ENCODE measurements at places on chromosomes 11 and 22.

DNA sequence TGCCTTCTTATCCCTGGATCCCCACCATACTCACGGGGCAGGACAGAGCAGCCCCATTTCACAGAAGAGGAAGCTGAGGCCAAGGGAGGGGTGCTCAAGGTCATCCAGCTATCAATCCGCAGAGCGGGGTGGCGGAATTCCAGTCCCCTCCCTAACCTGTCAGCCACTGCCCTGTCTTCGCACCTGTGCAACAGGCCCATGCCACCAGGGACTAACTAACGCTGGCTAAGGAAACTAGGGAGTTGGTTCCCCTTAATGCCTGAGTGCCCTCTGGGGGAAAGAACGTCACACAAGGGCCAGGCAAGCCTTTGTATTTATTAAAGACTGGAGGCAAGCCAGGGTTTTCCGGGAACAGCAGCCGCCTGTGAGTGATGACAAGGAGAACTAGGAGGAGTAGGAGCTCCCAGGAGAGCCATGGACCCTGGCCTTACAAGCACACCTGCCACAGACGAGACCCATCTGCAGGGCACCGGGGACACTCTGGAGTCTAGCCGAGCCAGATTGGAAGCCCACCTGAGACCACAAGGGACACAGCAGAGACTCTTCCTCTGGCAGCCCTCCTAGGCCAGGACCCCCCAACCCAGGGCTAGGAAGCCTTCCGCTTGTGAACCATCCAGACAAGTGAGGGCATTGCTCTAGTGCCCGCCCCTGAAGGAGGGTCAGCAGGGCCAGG is 64.4 kb downstream of the MYH9 start:
- H3K4me1 ChIP-seq: peaks cover 62% of the 10 kb centered on the region
- peaks cover 7% of the 10 kb centered on the region for H3K36me3 ChIP-seq
- peak; percentile 59 for DNase-seq
- peak overlapping the region; percentile 77 for H3K27ac ChIP-seq
- H3K27me3 ChIP-seq: no peaks in the 10 kb centered on the region
- H3K4me3 ChIP-seq: no peak overlapping the region

GRCh38 chr11:64770120-64770519 is 8.2 kb downstream of the SF1 start:
- H3K4me1 ChIP-seq: no peaks in the 10 kb centered on the region
- DNase-seq: no peak
- H3K27me3 ChIP-seq: no peaks in the 10 kb centered on the region
- H3K4me3 ChIP-seq: no peak overlapping the region
- H3K36me3 ChIP-seq: peaks cover 83% of the 10 kb centered on the region

DNA sequence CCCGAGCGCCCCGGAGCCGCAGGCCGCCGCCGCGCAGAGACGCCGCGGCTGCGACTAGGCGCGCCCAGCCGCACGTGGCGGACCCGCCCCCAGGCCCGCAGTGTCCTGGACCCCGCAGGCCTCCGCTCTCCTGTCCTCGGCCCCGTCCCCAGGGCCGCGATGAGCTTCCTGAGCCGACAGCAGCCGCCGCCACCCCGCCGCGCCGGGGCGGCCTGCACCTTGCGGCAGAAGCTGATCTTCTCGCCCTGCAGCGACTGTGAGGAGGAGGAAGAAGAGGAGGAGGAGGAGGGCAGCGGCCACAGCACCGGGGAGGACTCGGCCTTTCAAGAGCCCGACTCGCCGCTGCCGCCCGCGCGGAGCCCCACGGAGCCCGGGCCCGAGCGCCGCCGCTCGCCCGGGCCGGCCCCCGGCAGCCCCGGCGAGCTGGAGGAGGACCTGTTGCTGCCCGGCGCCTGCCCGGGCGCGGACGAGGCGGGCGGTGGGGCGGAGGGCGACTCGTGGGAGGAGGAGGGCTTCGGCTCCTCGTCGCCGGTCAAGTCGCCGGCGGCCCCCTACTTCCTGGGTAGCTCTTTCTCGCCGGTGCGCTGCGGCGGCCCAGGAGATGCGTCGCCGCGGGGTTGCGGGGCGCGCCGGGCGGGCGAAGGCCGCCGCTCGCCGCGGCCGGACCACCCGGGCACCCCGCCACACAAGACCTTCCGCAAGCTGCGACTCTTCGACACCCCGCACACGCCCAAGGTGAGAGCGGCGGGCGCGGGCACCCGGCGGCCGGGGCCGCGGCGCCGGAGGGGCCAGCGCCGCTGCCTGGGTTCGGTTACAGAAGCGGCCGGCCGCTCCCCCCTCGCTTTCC is 528 bp downstream of the WEE1 start:
- peak overlapping the region; percentile 92 for H3K27ac ChIP-seq
- H3K4me3 ChIP-seq: peak overlapping the region; percentile 62
- no peaks in the 10 kb centered on the region for H3K27me3 ChIP-seq
- no peak for DNase-seq
- peaks cover 22% of the 10 kb centered on the region for H3K4me1 ChIP-seq
- no peaks in the 10 kb centered on the region for H3K36me3 ChIP-seq

DNA sequence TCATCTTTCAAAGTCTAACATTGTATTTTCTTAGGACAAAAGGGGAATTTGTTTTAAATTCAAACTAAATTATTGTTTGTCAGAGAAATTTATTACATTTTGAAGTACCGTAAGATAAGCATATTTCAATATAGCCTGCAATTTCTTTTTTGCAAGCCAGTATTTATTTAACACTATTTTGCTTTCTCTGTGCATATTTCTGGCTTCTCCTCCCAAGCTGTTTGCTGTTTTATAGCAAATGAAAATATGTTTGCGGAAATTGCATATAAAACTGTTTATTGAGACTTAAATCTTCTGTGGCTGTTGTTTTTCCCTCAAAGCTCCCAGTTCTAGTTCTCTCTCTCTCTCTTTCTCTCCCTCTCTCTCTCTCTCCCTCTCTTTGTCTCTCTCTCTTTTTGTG is 866.8 kb downstream of the FAM181B start:
- H3K4me1 ChIP-seq: no peaks in the 10 kb centered on the region
- DNase-seq: no peak
- H3K27me3 ChIP-seq: no peaks in the 10 kb centered on the region
- H3K4me3 ChIP-seq: no peak overlapping the region

DNA sequence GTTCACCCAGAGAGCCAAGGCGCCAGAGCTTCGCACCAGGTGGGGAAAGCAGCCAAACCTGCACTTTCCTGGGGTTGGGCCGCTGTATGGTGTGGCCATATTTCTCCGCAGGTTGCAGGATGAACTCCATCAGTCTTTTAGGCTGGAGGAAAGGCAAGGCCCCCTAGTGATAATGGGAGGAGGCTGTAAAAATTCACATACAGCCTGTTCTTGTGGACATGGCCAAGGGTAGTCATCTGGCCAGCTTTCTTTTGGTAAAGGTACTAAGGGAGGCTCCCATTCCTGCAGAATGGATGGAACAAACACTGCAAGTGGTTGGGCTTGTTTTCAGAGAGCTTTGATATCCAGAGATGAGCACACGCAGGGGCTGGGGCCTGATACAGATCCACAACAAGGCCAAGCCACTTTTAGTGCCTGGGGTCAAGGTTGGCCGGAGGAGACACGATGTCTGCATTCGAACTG is 29.6 kb downstream of the C22orf31 start:
- no peak overlapping the region for H3K4me3 ChIP-seq
- DNase-seq: no peak
- H3K36me3 ChIP-seq: no peaks in the 10 kb centered on the region
- no peak overlapping the region for H3K27ac ChIP-seq

- H3K27me3 ChIP-seq: no peaks in the 10 kb centered on the region
- H3K27ac ChIP-seq: no peak overlapping the region
- no peak for DNase-seq
- no peak overlapping the region for H3K4me3 ChIP-seq
- H3K4me1 ChIP-seq: no peaks in the 10 kb centered on the region
Measured at GRCh38 chr11:112343368-112344039, 82.8 kb upstream of the PLET1 start.
